ENCODE measurements at places on chromosomes 5 and 9. TPM values are rescaled to one million over a fixed set of nuclear protein-coding genes. Genes with fewer than 3 reads are reported as not detected.
A peak's percentile ranks its signal among the peaks of the same experiment; 100 is the strongest.

The FAM221B gene
- total RNA-seq: not detected

The SPATA6L gene
- 0.59 TPM for total RNA-seq

DNA sequence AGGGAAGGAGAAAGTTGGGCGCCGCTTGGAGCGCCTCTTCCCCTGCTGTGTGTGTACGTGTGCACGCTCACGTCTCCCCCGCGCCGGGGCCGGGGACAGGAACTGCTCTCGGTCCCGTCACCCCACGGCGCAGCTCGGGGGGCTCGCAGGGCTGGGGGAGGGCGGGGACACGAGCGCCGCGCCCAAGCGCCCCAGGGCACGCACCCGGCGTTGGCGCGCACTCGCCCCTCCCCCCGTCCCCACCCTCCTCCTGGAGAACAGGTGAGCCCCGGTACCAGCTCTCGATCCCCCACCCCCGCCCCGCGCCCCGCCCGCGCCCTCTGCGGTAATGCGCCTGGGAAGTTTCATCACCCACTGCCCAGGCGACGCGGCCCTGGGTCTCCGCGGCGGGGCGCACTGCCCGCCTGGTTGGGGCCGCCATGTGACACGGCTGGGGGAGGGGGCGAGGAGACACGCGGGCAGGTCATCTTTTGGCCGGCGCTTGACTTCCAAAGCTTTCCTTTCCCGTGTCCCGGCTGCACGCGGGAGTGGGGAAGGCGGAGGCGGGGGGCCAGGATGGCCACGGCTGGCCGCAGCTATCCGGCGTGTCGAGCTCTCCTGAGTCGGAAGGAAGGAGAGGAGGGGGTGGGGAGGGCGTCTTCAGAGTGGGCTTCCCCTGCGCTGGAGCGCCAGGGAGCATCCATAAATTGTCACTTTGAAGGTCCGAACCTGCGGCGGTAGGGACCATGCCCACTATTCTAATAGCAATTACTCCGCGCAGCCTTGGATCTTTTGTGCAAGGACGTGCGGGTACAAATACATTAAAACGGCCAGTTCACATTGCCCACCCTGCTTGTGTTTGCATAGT, 1.5 kb upstream of the STC2 start:
- DNase-seq: peak; percentile 68

DNA sequence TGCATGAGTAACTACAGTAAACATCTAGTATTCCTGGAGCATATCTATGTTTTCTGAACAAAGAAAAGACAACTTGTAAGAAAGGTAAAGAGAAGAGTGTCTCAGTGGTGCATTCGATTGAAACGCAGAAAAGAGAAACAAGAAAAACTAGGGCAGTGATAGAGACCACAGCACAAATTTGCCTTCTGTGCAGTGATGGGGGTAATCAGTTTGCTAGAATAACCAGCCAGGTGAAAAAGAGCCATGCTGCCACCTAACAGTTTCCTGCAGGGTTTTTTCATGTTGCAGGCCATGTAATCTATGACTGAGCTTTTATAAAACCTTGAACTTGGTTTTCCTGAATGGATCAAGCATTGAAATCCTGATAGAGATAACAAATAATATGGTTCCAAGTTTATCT, 198.4 kb upstream of the MEF2C start:
- DNase-seq: no peak

The OR1J2 gene
- not detected for total RNA-seq

DNA sequence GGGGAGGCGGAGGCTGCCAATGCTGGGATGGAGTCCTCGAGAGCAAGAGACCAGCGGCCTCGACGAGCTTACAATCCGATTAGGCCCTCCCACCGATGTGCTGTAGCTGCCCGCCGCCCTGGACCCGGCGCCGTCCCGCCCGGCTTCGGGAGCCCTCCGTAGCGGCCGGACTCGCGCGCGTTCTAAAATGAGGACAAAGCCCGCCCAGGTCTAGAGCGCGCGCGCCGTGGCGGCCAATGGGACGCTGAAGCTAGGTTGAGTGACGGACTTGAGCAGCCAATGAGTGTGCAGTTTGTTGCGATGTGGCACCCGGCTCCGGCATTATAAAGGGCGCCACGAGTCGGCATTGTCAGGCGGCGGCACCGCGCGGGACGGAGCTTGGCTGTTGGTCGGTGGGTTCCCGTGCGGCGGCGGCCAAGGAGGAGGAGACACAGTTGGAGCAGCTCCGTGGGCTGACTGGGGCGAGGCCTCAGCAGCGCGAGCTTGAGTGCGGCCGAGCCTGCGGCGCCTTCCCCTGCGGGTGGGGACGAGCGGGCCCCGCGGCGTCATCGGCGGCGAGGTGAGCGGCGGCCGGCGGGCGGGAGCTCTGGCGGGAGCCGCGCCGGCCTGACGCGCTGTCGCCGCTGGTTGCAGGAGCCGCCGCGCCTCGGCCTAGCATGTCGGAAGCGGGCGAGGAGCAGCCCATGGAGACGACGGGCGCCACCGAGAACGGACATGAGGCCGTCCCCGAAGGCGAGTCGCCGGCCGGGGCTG, at the start of gene HNRNPAB:
HNRNPAB (plus strand) TSS at position 352 of the 753 bp plus-strand sequence; CDS start at position 657, 305 bp downstream.
- DNase-seq: peak; percentile 95

DNA sequence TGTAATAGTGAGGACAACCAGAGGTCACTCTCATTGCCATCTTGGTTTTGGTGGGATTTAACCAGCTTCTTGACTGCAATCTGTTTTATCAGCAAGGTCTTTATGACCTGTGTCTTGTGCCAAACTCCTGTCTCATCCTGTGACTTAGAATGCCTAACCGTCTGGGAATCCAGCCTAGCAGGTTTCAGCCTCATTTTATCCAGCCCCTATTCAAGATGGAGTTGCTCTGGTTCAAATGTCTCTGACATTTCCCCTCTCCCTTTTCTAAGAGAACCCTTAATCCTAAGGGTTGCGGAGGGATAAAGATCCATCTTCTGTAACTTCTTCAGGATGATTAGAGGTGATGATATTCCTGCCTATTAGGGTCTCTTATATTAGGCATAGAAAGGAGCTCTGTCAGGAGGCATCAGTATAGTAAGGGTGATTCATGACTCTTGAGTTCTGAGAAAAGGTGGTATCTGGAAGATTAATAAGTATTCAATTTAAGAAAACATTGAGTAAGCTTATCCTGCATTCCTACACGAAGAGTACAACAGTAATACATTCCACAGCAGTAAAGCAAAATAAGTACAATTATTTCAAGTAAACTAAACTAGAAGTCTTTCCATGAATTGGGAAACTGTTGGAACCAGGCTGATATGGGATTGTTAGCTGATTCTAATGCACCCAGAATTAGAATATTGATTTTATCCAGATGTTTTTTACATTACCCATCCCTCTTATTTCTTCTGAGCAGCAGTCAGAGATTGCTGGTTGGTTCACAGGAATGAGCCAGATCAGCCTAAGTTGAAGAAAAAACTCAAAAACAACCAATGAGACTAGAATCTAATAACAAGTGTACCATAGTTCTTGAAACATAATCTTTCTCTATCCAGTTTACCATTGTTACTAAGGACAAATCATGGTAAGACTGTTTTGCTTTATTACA, 39.9 kb downstream of the SHC3 start:
- DNase-seq: no peak

The PCDHA9 gene
- 18.9 TPM for total RNA-seq

- DNase-seq: no peak
Measured at GRCh38 chr5:136040746-136041415, 12.1 kb downstream of the TGFBI start.

The CNTFR gene
- total RNA-seq: 170 TPM

DNA sequence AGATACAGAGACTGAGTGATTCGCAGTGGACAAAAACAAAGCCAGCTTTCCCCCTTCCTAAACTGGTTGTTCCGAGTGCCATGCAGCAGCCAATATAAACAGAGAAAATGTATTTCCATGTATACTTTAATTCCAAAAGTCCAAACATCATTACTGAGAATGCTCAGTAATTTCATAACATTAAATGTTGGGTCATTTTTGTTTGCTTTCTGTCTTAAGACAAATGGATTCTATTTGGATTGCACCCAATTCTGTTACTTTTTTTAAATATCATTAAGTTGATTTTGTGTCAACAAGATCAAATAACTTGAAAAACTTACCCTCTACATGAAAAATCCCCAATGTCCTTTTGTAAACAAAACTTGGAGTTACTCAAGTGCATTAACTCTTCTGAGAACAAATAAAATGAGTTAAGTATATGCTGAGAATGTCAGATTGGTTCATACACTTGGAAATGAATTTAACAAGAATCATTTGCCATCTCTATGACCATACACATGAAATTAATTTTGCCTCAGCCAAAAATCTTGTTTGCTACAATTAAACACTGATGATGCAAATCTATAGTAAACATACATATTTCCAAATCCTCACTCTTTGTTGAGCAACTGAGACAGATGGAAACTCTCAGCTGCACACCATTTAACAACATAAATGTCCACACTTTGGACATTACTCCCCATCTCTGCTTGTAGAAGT, 19.4 kb downstream of the LURAP1L start:
- no peak for DNase-seq

DNA sequence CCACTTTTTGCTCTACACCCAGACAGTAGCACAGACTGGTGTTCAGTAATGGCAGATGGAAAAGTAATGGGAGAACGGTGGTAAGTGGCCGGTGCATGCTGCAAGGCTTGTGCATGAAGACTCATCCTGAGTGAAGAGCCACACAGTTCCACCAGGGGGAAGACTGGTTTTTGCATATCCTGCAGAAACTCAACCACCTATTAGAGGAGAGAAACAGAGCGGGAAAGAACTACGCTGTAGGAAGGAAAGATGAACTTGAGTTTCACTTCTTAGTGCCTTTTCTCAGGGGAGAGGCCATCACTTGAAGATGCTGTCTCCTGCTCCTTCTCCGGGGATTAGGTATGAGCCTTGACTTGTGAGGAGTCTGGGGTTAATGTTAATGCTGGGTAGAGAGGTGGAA, 9.4 kb upstream of the PRSS3 start:
- DNase-seq: no peak

GRCh38 chr5:127649018-127649439, at the start of gene CTXN3:
Gene CTXN3 (plus strand): TSS chr5:127649082. CDS start chr5:127657522, 8,440 bp downstream.
- DNase-seq: no peak

DNA sequence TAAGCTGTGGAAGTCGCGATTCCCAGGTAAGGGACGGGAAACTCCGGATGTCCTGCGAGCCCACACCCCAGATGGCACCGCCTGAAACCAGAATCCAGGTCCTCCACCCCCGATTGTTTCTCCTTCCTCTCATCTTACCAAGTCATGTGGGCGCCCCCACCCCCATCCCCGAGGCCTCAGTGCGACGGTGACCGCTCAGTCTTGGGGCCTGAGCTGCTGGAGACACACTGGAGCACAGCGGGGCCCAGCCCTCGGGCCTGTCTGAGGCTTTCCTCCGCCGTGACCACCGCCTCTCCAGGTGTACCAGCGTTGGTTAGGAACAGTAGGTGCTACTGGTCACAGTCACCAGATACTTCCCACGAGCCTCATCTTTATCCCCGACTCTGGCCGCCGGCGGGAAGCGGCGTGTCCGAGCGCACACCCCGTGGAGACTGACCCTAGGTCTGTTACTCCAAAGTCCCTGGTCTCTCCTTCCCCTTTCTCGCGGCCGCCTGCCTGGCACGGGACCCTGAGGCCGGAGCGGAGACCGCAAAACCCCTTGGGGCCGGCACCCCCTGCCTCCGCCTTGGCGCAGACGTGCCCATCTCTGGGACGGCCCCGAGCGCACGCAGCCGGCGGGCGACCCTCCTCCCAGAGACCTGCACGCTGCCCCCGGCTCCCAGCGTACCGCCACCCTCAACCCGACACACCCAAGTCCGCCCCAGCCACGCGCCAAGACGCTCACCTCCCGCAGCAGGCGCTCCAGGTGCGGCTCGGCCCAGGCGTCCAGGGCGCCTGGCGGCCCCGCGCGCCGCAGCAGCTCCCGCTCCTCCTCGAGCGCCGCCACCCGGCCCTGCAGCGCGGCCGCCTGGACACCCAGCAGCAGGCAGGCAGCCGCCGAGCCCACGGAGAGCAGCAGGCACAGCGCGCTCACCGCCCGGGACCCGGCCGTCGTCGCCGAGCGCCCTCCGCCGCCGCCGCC, 733 bp downstream of the COL23A1 start:
- DNase-seq: peak; percentile 78

DNA sequence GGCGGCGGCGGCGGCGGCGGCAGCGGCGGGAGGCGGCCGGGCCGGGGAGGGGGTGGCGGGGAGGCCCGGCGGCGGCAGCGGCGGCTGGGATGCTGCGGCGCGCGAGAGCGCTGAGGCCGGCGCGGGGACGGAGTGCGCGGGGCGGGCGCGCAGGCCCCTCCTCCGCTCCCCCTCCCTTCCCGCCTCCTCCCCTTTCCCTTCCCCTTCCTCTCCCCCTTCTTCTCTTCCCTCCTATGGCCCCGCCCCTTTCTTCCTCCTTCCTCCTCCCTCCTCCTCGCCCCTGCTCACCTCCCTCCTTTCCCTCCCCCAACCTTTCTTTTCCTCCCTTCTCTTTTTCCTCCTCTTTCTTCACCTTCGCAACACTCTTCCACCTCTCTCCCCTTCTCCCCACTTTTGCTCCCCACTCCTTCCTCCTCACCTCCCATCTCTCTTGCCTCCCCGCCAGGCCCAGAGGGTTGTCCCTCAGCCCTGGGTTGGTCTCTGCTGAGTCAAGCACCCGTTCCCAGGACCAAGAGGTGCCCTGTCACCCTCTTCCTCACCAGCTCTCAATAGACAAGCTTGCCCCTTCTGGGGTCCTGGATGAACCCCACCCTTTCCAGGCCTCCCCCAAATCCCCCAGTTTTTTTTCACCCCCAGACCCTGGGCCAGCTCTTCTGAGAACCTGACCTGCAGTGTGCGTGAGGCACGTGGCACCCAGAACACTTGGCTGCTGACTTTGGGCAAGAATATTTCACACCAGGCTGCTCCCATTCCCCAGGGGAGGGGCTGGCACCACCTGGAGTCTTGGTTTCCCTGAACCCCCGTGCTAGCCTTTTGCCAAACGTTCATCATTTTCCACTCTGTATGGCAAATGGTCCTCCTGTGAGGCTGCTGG, at the start of gene SEMA4D:
SEMA4D (minus strand) TSS at position 136 of the 874 bp plus-strand sequence. CDS start 92,657 bp downstream, outside the sequence.
- peak; percentile 78 for DNase-seq
